GF-D8 (cell line): ENCODE measurements at places on chromosomes 3 and 15.

GRCh38 chr3:171001957-171002694 lies 24.4 kb downstream of the SLC2A2 start:
- no peak for DNase-seq

DNA sequence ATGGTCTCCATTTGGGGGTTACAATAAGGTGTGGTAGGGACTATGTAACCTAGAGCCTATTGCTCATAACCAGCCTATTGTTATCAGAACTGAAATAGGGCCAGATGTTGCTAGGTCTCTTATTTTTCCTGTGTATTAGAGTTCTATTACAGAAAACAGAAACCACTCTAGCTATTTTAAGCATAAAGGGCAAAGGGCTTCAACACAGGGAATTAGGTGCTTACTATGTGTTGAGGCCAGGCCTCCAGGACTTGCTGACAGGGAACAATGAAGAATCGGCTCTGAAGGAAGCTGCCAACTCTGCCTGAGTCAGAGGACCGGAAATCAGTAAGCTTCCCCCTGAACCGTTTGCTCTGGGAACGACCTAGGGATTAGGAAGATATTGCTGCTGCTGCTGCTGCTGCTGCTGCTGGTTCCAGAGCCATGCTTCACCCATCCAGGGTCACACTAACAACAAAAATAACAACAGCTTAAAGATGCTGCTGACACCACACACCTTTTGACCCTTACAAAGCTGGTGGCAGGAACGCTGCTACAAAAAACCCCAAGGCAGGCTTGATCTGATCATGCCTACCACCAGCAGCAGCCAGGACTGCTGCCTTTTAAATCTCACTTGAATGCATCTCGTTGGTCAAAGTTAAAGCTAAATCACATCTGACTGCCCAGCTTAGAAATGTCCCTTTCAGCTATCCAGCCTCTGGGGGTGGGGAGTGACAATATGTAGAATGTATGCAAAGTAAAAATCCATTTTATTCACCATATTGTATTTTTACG lies 276.9 kb upstream of the IL12A start:
- DNase-seq, result no peak

GRCh38 chr3:163916596-163917560 lies 1161.4 kb downstream of the SI start:
- DNase-seq, result no peak

DNA sequence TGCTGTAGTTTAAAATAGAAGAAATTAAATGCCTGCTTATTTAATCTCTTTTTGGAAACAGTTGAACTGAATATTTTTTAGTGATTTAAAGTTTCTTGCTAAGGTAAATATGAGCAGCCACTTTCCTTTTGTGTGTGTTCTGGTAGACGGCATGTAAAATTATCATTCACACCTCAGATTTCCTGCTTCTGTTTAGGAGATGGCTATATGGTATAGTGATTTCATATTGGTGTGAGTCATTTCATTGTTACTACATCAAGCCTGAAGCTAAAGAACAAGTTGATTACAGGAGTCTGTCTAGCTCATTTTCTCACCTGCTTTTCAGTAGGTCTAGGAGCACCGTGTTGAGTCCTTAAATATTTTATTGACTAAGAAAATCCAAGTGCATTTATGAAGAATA lies 2.2 kb downstream of the LRCH3 start:
- no peak for DNase-seq

GRCh38 chr3:50415816-50416215 lies 56.5 kb upstream of the TMEM115 start:
- DNase-seq, result no peak

DNA sequence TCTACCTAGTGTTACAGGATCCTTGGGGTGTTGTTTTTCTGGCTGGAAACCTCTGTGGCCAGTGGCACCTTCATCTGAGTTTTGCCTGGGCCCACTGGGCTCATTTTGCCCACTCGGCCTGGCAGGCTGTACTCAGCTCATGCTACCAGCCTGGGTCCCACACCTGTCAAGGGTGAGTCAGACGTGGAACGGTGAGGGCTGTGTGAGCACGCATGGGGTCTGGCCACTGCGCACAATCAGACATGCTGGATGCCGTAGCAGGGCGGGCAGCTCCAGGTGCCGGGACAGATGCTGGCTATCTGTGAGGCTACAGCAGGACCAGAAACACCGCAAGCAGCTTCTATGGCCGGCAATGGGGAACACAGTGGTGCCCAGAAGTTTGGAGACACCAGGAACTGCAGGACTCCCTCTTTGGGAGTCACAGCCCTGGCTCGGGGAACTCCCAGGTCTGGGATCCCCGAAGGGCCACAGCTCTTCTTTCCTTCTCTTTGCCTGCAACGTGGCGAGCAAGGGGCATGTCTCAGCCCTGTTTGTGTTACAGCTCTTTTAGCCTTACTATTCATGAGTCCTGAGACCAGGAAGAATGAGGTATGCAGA lies 35.9 kb upstream of the DNAJC13 start:
- no peak for DNase-seq

DNA sequence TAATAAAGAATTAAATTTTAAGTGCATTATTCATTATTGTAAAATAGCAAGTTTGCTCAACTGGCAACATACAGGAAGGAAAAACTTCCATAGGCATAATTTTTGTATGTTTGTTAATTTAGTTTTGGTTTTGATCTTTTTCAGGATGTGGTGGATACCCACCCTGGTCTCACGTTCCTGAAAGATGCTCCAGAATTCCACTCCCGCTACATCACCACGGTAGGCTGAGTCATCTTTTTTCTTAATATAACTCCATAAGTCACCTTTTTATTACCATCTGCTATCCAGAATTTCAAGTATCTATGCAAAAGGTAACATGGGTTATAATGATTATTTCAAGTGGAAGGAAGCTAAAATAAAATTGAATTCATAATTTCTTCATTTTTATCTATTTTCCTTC lies 104.8 kb downstream of the PPP2R3A start:
- DNase-seq, result no peak

DNA sequence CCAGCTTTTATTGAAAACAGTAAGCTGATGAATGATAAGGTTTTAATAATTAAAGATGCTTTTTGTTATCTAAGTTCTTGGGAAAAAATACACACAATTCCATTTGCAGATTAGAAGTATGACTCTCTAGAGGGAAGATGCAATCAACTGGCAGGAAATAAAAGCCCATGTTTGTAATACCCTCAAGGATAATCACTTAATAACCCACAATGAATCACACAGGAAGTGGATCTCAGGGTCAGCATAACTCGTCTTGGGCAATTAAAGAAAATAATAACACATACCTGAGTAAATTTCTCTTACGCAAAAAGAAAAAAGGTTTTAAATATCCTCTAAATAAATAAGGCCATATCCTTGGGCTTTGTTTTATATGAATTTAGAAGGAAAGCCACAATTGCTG lies 9.4 kb upstream of the EID1 start:
- no peak for DNase-seq

DNA sequence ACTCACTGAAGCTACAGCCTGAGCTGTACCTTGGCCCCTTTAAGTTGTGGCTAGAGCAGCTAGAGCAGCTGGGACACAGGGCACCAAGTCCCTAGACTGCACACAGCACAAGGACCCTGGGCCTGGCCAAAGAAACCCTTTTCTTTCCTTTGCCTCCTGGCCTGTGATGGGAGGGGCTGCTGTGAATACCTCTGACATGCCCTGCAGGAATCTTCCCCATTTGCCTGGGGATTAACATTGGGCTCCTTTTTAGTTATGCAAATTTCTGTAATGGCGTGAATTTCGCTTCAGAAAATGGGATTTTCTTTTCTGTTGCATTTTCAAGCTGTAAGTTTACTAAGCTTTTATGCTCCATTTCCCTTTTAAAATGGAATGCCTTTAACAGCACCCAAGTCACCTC lies 611.2 kb upstream of the ARPP21 start:
- no peak for DNase-seq

GRCh38 chr3:9102240-9102981 lies 139.1 kb upstream of the RAD18 start:
- DNase-seq, result no peak

- no peak for DNase-seq
These were observed 19.0 kb downstream of the SPATA12 start for GRCh38 chr3:57079474-57079831.

- DNase-seq, result no peak
These were observed 10.9 kb downstream of the TM6SF1 start for GRCh38 chr15:83118291-83118827.

- peak; percentile 99 for DNase-seq
These were observed 1.6 kb upstream of the SUCNR1 start for GRCh38 chr3:151871639-151872468.
